Type B pancreatic cell (in vitro differentiated cells): ENCODE measurements at places on chromosomes 16 and 17.

GRCh38 chr16:66904846-66905632 lies 13.6 kb downstream of the CDH16 start:
- no peak for DNase-seq

- no peak for DNase-seq
Measured at GRCh38 chr16:14585287-14585686, 44.8 kb downstream of the PARN start.

DNA sequence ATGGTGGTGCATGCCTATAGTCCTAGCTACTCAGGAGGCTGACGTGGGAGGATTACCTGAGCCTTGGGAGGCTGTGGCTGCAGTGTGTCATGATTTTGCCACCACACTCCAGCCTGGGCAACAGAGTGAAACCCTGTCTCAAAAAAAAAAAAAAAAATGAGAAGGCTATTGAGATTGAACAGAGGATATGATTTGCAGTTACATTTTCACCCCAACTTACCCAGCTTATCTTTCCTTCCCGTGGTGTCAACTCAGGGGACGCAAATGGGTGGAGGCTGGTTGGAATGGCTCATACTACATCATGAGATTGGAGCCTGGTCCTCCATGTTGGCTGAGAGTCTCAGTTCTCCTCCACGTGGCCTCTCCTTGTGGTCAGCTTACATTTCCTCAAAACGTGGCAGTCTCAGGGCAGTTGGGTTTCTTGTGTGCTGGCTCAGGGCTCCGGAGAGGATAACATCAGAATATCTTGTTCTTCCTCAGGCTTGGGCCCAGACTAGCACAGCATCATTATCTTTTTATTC lies 17.2 kb upstream of the NSMCE1 start:
- peak; percentile 13 for DNase-seq

- no peak for DNase-seq
Measured at GRCh38 chr17:56030009-56030624, 123.2 kb upstream of the ANKFN1 start.

GRCh38 chr16:61891460-61891859 lies 144.8 kb downstream of the CDH8 start:
- no peak for DNase-seq

DNA sequence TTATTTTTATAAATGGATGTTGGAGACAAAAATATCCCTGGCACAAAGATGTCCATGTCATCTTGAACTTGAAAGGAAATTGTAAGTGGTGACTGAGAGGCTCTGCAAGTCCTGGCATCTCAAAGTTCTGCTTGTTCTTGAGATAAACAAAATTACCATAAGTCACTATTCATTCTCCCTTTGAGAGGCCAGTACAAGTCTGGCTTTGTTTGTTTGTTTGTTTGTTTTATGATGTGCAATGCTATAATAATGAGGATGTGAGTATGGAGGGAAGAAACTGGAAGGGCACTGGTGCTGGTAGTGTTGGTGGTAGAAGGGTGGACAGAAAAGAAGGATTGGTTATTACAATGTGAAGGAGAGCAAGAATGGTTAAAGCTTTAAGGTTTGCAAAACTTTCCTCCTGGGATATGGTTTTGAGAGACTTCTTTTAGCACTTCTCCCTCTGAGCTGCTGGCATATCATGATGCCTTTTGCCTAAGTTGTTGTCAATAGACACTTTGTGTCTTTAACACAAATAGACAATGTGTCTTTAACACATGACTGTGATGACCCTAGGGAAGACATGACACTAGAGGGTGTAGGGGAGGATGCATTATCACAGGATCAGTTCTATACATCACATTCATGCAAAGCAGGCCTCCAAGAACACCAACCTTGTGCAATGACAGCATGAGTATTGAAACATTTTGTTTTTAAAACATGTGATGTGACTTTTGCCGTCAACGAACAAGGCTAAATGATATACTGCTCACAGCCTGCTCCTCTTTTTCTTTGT lies 880.5 kb upstream of the GOT2 start:
- DNase-seq: no peak

GRCh38 chr16:57616876-57617275 lies 11.6 kb upstream of the ADGRG1 start:
- DNase-seq: no peak

DNA sequence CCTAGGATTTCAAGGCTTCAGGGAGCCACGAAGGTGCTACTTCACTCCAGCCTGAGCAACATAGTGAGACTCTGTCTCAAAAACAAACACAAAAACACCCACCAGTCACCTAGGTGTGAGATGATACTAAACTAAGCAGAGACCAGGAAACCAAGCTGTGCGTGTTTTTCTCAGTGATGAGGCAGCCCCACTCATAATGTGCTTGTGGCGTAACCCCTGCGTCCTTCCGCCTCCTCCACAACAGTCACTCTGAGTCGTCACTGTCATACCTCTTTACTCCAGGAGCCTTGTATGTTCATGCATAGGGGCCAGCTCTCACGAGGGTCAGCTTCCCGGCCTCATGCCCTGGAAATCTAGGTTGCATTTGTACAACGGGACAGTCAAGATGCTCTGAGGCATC lies 31.1 kb upstream of the SLC47A1 start:
- no peak for DNase-seq

DNA sequence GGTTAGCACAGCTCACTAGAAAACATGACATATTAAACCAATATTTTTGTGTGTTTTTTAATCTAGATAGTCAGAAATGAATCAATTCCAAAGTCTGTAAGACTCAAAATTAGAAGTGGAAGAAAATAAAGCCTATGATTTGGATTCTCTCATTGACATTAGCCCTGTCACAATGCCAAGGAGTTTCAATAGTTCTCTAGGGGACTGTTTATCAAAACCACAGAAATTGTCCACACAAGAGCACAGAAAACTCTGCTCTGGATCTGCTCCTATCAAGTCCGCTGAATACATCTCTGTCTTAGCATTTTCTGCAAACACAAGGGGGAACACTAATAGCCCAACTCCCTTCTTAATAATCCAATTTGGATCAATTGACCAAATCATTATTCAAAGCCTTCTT lies 152.0 kb downstream of the HS3ST3B1 start:
- no peak for DNase-seq

DNA sequence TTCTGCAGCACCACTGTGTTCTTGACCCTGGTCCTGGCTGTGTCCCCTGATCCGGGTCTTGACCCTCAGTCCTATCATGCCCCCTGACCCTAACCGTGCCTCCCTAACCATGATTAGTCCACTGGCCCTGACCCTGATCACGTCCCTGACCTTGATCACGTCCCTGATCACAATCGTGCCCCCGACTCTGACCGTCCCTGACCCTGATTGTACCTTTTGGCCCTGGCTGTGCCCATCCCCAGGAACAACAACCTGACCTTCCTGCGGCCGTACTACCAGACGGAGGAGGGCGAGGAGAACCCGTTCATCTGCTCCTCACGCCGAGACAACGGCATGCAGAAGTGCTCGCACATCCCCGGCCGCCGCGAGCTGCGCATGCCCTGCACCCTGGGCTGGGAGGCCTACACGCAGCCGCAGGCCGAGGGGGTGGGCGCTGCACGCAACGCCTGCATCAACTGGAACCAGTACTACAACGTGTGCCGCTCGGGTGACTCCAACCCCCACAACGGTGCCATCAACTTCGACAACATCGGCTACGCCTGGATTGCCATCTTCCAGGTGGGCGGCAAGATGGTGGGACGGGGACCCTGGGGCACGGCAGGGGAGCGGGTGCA lies 24.9 kb downstream of the TPSG1 start:
- no peak for DNase-seq

GRCh38 chr16:66706506-66706880 lies 9.9 kb upstream of the CMTM4 start:
- no peak for DNase-seq

- DNase-seq: no peak
Measured at GRCh38 chr17:59454633-59455105, 110.7 kb upstream of the DHX40 start.
